Progenitor cell of endocrine pancreas (in vitro differentiated cells): ENCODE measurements at places on chromosomes 7 and 10. TPM values are rescaled to one million over a fixed set of nuclear protein-coding genes. Genes with fewer than 3 reads are reported as not detected.

- H3K27me3 ChIP-seq = peaks cover 78% of the 10 kb centered on the region
- H3K27ac ChIP-seq = no peak overlapping the region
- no peak for DNase-seq
Observed at GRCh38 chr7:98619450-98620321, 2.6 kb downstream of the NPTX2 start.

GRCh38 chr7:134737566-134738345 lies 41.7 kb upstream of the CALD1 start:
- peaks cover 3% of the 10 kb centered on the region for H3K27me3 ChIP-seq
- no peak overlapping the region for H3K27ac ChIP-seq
- no peak for DNase-seq
- no peaks in the 10 kb centered on the region for H3K36me3 ChIP-seq
- H3K4me1 ChIP-seq = no peaks in the 10 kb centered on the region
- no peak overlapping the region for H3K4me3 ChIP-seq

DNA sequence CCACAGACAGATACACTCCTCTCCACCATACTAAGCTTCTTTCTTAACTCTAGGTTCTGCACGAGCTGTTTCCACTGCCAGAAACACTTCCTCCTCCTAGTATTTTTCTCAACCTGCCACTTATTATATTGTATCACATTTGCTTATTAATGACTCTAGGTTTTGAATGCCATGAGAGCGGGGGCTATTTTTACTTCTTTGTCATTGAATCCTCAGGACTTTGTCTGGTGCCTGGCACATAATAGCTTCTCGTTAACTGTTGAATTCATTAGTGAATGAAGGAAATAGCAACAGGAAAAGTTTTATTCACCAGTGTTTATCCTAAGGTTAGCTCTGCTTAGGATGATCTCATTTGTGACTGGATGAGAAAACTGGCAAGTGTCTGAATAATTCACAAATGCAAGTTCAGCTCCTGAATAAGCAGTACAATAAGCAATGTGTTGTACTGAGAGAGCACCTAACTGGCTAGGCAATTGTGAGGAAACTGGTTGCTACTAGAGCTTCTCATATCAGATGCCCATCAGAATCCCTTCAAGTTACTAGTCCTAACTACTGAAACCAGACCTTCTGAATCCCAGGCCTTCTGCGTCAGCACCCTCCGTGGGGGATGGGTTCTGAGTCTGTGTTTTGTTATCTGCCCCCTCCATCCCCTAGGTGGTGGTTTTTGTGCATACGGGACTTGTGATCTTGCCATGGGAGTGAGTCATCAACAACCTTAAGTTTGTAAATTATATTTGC lies 92.7 kb downstream of the LSMEM1 start:
- DNase-seq = no peak
- H3K4me1 ChIP-seq = peaks cover 14% of the 10 kb centered on the region
- no peak overlapping the region for H3K27ac ChIP-seq
- H3K4me3 ChIP-seq = no peak overlapping the region
- no peaks in the 10 kb centered on the region for H3K36me3 ChIP-seq

DNA sequence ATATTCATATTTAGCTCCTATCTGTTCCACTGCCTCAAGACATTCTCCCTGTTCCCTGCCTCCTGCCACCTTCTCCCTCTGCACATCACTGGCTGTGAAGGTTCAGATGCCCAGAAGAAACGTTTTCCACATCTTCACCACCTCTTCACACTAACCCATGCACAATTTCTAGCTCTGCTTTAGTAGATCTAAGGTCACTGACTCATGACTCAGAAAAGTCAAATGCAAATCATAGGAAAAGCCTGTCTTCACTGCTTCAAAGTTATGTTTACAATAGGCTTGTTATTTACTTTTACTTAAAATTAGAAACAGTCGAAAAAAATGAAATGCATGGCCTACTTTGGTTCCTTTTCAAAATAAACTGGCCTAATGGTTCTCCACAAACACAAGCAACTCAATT lies 2.5 kb downstream of the SCRN1 start:
- H3K4me3 ChIP-seq = peak overlapping the region; percentile 14
- no peaks in the 10 kb centered on the region for H3K27me3 ChIP-seq
- peaks cover 12% of the 10 kb centered on the region for H3K4me1 ChIP-seq

Gene GHRHR
- total RNA-seq = not detected in 2 replicates

DNA sequence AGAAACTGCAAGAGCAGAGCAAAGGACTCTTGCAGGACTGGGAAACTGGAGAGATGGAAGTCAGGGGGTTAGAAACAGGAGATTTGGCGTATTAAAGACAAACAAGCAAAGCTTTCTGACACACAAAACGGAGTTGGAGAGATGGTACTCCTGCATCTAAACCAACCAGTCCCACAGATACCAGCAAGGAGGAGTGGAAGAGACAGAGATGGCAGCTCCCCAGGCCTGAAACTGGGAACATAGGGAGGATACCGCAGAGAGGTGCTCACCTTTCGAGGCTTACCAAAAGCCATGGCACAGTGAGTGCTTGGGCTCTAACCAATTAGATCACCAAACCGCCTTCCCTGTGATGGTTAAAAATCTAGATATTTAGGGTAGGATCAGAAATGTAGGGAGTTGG lies 4.8 kb upstream of the MBL2 start:
- H3K36me3 ChIP-seq = no peaks in the 10 kb centered on the region
- H3K27ac ChIP-seq = no peak overlapping the region
- H3K4me3 ChIP-seq = no peak overlapping the region
- no peak for DNase-seq
